ENCODE measurements at places on chromosomes 5 and 9.

- DNase-seq = no peak
Observed at GRCh38 chr5:38009749-38010358, 170.0 kb upstream of the GDNF start.

DNA sequence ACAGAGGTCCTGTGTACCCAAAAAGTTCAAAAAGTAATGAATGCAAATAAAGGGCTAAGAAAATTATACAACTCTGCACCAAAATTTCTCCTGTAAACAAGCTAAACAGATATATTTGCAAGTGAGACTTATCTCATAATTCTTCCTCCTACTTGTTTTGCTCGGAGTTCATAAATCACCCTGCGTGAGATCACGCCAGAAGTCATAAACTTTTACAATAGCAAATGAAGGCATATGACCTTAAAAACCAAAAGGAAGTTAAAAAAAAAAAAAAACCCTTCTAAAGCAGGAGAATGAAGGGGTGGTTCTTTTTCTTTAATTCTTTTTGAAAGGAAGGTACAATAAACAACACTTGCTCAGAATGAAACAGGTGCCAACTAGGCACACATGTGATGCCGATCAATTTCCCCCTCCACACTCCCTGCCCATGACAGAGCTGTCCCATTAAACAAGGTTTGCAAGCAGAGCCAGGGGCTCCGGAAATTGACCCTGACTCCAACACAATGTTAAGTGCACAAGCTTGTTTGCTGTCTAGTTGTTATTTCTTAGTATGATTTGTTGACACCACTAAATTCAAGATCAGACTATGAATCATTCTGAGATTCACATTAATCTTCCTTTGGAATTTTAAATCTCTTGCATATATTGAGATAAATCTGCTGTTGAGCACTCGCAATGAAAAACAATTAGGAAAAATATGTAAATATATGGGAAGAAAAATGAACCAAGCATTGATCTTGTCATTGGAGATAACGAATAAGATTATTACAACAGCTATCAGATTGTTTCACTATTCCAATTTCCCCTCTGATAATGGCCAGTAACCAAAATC, 46.3 kb downstream of the DROSHA start:
- DNase-seq = no peak

- DNase-seq = no peak
Observed at GRCh38 chr9:37217161-37217560, 96.8 kb downstream of the ZCCHC7 start.

DNA sequence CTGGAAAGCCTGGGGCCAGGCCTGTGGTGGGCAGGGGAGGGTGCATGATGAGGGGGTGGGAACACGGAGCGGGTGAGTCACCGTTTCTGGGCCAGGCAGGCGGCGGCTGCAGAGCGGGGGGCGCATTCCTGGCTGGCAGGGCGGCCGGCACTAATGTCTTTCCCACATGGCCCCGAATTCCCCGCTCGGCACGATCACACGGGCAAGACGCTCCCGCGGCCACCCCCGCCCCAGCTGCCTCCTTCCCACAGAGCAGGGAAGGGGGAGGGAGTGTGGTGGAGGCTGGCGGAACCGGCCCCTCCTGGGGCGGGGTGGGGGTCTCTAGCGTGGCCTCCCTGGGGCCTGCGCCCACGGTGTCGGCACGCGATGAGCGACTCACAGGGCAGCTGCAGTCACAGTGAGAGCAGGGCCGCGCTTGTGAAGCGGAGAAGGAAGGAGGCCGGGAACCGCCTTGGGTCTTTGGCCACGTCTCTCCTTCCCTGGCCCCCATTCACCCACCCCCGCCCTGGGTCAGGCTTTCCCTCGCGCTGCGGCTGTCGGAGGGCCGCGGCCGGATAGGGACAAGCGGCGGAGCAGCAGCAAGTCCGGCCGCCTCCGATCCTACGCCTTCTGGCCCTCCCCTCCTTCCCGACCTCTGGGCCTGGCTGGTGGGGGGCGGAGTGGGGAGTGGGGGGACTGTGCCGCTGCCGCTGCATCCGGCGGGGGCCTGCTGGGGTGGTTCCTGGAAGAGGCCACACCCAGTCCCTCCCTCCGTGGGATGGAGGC, 48.9 kb downstream of the CXXC5 start:
- peak; percentile 75 for DNase-seq

GRCh38 chr9:93119953-93120845, 13.9 kb downstream of the NINJ1 start:
- DNase-seq = peak; percentile 72

GRCh38 chr5:83715236-83716065, 5.2 kb downstream of the HAPLN1 start:
- DNase-seq = no peak

DNA sequence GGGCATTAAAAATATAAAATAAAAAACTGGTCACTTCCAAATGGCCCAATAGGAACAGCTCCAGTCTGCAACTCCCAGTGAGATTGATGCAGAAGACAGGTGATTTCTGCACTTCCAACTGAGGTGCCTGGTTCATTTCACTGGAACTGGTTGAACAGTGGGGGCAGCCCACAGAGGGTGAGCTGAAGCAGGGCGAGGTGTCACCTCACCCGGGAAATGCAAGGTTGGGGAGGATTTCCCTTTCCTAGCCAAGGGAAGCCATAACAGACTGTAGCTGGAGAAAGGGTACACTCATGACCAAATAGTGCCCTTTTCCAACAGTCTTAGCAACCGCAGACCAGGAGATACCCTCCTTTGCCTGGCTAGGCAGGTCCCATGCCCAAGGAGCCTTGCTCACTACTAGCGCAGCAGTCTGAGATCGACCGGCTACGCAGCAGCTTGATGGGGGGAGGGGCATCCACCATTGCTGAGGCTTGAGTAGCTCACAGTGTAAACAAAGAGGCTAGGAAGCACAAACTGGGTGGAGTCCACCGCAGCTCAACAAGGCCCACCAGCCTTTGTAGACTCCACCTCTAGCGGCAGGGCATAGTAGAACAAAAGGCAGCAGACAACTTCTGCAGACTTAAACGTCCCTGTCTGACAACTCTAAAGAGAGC, 12.7 kb downstream of the RLN1 start:
- no peak for DNase-seq

- no peak for DNase-seq
Observed at GRCh38 chr5:72921886-72922285, 34.0 kb upstream of the FCHO2 start.

DNA sequence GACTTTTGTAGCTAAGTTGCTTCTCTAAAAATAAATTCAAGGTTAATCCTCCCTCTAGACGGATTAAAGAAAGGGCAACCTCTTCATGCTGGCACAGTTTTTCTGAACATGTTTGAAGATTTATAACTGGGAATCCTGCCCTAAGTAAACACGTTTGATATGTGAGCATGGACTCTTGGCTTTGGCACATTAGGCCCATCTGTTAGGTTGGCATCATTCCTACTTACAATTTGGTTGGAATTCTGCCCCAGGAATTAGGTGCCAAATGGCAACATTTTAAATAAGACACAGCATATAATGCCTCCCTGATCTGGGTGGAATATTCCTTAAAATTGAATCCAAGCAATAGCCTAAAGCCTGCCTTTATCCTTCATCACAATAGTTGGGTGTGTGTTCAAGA, 372.3 kb upstream of the CDH18 start:
- DNase-seq = no peak

GRCh38 chr5:176535101-176535663, 2.0 kb downstream of the RNF44 start:
- DNase-seq = peak; percentile 76

- DNase-seq = no peak
Observed at GRCh38 chr9:69431777-69432176, 106.8 kb downstream of the ENTREP1 start.

GRCh38 chr5:60887746-60888145, 43.7 kb upstream of the ELOVL7 start:
- no peak for DNase-seq

DNA sequence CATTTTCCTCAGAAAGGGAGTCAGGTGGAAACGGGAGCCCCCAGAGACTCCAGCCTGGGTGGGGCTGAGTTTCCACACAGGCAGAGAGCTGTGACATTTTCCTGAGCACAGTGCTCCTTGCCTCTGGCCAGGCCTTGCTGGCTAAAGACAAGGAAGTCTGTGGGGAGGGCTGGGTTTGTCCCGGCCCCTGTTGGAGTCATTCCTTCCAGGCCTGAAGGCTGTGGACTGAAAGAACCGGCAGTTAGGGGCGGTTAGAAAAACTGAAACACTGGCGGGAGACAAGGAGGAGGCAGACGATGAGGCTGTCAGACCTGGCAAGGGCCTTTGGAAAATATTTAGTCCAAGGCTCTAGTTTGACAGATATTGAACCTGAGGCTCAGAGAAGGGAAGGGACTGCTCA, 29.9 kb downstream of the COL15A1 start:
- no peak for DNase-seq

GRCh38 chr5:147617711-147618350, 108.0 kb upstream of the DPYSL3 start:
- no peak for DNase-seq

- no peak for DNase-seq
Observed at GRCh38 chr5:159402311-159402710, 72.0 kb upstream of the IL12B start.

- no peak for DNase-seq
Observed at GRCh38 chr9:36461323-36461722, 61.3 kb upstream of the RNF38 start.

GRCh38 chr9:17578911-17579793, at the start of gene SH3GL2:
Gene SH3GL2 (plus strand): TSS chr9:17579066.
- no peak for DNase-seq

All from activated CD8-positive, alpha-beta memory T cell treated with anti-CD3 and anti-CD28 coated beads for 24 hours (primary cell).